ENCODE measurements at places on chromosomes 2 and 18.

GRCh38 chr2:200336980-200337615 is 30.6 kb downstream of the SPATS2L start:
- no peak for DNase-seq

DNA sequence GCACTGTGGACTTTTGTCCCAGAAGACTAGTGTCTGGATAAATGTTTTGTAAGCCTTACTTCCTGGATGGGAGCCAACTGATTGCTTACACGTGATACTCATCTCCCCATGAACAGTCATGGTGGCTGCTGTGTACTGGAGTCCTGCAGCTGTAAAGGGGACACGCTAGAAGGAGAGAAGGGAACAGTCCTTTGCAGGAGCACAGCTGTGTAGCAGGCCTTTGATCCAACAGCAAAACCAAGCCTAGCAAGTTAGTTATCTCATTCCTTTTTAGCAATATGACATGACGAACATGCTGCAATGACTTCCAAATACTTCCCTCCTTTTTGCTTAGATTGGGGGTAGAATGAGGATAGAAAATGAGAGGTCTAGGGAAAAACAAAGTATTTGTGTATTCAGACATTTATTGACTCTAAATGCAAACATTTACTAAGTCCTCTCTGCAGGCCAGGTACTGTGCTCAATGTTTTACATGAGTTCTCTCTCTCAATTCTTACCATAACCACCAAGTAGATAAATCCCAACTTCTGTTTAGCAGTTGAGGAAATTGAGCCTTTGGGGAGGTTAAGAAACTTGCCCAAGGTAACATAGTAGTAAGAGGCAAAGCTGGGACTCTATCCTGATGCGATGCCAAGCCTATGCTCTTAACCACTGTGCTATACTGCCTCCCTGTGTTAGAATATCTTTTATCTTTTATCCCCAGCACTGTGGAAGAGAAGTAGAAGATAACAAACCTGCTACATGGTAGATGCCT is 55.4 kb upstream of the CD28 start:
- DNase-seq, result no peak

DNA sequence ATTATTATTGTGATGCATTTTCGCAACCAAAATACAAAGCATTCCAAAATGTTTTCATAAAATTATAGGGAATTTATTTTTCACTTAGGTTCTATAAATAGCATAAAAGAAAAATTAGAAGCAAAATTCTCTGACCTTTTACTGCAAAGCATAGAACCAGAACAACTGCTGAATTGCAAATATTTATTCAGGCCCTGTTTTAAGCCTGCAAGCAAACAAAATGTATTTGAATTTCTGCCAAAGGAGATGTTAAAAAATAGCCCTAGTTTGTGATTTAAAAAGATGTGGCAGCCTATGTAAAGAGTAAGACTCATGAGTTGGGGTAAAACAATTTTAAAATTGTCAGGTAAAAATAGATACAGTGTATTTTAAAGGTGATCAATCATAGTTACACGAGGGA is 138.1 kb downstream of the KCNJ3 start:
- no peak for DNase-seq

- no peak for DNase-seq
Observed at GRCh38 chr2:62147610-62148301, 48.2 kb upstream of the B3GNT2 start.

GRCh38 chr2:219171231-219171651 is 1.4 kb upstream of the SLC23A3 start:
- no peak for DNase-seq

DNA sequence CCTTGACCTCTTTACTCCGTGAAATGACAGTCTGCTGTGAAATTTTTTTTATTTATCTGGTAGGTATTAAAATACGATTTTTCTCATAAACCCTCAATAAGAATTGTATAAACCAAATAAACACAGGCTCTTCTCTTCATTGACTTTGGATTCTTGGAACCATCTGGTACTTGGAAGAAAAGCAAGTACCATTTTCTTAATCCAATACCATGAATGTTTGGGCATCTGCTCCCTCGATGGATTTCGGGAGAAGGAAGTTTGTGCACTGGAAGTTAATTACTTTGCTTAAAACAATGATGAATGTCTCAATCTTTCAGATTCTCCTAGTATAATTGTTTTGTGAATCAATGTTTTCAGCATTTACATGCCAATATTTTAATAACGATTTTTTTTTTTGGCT is 5.3 kb upstream of the SCG2 start:
- DNase-seq, result no peak

DNA sequence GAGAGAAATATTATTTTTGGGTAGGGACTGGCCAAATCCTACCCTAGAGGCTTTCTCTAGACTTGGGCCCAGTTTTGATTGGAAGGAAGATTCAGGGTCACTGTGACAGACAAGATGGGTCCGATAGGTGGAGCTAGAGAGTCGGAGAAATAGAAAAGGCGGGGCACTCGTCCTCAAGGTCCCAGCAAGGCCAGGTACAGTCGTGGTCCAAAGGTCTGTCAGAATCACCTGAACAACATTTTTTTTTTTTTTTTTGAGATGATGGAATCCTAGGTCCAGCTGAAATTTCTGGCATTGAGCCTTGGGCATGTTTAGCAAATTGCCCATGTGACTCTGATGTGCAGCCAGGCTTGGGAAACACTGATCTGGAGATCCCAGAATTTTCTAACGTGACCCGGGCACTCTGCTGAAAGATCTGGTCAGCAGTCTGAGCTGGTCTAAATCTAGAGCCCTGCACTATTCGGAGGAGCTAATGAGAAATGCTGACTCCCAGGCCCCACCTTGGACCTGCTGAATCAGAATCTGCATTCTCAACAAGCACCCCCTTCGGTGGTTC is 23.0 kb upstream of the NTSR2 start:
- DNase-seq, result no peak

DNA sequence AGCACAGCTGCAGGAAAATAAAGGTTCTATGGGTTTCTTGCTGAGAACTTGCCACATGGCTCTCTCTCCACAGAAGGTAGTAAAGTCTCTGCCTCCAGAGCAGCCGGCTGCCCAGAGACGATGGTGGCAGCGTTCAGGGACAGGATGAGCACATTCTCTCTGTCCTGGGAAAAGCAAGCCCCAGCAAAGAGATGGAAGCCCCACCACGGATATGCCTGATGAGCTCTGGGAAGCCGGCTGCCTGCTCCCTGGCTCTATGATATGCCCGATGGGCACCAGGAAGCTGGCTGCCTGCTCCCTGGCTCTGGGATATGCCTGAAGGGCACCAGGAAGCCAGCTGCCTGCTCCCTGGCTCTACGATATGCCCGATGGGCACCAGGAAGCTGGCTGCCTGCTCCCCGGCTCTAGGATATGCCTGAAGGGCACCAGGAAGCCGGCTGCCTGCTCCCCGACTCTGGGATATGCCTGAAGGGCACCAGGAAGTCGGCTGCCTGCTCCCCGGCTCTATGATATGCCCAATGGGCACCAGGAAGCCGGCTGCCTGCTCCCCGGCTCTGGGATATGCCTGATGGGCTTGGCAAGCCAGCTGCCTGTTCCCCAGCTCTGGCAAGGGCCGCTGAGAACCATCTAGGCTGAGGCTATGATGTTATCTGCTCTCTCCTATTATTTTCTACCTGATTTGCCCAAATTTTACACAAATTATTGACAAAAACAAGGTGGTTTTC is 21.5 kb upstream of the SNTG2 start:
- no peak for DNase-seq

DNA sequence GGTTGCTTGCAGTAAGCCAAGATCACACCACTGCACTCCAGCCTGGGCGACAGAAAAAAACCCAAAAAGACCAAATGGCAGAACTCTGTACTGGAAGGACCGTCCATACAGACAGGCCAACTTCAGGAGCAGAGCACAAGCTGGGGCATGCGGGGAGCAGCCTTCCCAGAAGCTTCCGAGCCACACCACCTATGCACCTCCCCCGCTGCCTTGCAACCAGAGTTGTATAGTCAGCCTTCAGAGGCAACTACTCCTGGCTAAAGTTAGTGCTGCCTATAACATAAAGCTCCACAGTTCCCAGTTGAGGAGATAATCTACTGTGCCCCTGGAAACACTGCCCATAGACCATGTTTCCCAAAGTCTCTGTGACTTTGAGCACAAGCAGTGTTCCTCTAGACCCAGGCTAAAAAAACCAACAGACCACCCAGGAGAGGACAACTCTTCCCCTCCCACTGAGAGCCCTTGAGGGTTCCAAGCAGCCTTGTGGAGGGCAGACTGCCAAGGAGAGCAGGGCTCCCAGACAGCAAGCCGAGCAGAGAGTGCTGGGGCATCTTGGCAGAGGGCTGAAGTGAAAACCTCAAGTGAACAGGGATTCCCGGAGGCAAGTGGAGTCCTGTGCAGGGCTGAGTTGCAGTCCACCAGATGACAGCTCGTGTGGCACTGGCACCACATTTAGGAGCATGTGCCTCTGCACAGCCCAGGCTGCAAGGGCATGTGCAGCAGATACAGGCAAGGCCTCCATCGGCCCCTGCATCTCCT is 6.8 kb downstream of the SFT2D3 start:
- DNase-seq, result no peak

DNA sequence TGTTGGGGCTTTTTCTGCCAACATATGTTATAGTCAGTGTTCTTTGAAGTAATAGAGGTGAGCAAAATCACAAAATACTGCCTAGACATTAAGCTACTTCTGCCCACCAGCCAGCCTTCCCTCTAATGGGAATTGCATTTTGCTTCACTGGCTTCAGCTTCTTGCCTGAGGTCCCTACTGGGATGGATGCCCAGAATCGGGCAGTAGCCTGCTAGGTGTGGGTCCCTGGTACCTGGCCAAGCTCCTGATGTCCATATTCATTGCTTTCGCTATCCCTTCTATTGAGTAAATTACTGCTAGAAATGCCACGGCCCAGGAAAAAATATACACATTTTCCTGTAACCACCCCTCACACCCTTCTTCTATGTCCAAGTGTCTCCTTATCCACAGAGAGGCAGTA is 27.0 kb downstream of the CRYGD start:
- no peak for DNase-seq

DNA sequence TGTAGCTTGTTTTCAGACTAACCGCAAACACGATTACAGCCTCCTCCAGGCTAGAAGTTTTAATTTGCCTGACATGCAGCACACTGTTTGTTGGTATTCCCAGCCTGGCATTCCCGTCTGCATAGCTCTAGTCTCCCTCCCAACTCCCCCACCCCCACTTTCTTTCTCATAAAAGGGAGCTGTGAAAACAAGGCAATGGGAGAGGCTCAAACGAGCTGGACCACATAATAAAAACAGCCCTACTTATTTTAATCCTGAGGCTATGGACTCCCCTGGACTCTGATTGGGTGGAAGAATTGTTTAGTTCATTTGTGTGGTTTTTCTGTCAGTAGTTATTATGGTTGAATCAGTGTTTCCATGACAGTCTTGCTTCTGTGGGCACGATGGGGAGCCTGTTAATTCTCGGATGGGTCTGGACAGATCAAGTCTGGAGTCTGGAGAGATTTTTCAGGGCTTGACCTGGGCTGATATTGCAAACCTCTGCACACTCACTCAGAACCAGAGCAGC is 1.2 kb downstream of the STON1 start:
- DNase-seq, result peak; percentile 17

DNA sequence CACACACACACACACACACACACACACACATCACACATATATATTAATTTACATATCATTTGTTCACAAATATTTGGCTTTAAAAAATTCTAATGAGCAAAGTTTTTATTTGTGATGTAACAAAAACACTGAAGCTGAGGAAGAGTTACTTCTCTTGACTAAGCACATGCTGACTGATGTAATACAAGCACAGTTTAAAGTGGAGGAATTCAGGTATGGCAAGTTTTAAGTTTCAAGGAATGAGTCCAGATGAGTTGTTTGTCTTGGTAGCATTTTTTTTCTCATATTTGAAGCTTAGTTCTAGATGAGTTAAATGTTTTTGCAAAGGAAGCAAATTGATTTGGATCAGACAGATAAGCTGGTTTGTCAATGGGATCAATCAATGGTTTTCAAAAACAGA is 20.2 kb upstream of the CALCRL start:
- no peak for DNase-seq

GRCh38 chr2:203619267-203619878 is 84.3 kb upstream of the RAPH1 start:
- no peak for DNase-seq

GRCh38 chr2:53786352-53786704 is 425 bp downstream of the ASB3 start:
- DNase-seq, result peak; percentile 39

- no peak for DNase-seq
Observed at GRCh38 chr2:41989501-41990180, 58.2 kb upstream of the PKDCC start.

DNA sequence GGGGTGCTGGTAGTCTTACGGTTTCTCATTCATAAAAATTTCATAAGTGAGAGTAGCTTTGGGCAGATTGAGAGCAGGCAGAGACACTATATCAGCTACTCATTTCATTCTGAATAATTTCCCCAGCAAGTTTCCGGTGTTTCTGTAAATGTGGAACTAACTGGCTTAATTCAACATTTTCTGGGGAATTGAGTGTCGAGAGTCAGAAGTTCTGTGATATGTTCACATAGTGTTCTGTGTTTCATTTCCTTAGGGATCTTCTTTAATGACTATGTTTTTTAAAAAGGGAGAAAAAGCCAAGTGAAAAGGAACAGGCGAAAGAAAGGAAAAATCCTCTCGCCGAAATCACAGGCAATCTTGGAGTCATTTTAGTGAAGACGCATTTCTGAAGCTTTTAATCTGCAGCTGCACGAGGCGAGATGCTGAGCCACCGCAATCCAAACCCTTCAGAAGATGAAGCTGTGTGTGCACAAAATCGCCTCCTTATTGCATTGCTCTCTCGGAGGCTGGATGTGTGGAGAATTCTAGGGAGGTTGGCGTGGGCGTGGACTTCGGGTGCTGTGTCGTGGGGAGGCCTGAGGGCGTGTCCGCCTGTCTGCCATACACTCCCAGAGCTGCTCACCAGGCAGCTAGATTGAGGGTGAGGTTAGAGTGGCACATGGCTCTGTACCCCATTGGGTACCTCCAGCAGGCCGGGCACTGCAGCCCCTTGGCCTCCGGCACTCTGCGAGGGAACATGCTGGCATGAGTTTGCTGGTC is 38.4 kb upstream of the HDAC4 start:
- DNase-seq, result no peak

GRCh38 chr18:25815659-25816058 is 274.8 kb downstream of the SS18 start:
- DNase-seq, result no peak

- DNase-seq, result no peak
Observed at GRCh38 chr2:57937456-57937855, 109.2 kb upstream of the VRK2 start.

GRCh38 chr2:39164089-39164488 is 43.2 kb upstream of the SOS1 start:
- no peak for DNase-seq

DNA sequence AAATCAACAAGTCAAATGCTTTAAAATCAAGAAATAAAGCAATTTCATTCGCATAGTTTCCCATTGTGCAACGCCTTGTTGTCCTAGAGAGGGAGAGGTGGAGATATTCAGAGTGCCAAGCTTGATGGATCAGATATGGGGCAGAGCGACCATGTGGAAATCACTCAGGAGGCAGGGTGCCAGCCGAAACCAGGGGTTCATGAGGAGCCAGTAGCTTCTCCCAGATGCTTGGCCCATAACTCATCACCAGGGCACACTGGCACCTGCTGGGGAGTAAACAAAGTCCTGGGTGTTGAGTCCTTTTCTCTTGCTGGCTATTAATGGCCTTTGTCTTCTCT is 53.0 kb upstream of the ASAP2 start:
- no peak for DNase-seq

GRCh38 chr2:68115965-68116364 is 41.7 kb upstream of the PNO1 start:
- DNase-seq, result no peak

Data from caudate nucleus (tissue), 63 donors.